ENCODE measurements at places on chromosomes 2 and 18.
A peak's percentile ranks its signal among the peaks of the same experiment; 100 is the strongest.

DNA sequence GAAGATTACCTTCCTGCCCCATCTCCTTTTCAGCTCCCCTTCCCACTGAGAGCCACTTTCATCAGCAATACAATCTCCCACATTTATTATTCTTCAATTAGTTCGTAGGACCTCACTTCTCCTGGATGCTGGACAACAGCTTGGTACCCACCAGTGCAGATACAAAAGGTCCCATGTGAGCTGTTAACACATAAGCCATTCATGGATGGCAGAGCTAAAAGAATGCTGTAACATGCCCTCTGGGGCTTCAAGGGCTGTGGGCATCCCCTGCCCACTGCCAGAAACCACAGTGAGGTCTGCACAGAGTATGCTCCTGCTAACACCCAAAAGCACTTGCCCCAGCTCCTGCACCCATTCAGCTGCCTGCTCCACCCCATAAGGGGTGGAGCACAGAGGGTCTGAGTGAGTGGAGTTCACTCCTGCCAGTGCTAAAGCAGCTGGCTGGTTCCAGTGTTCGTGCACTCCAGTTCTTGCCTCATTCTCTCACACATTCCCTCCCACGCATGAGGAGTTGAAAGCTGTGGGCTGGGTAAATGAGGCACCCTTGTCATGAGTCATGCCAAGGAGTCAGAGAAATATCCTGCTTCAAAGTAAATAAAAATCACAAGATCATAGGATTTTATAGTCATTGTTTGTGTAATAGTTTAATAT, 305.9 kb upstream of the TMEFF2 start:
- DNase-seq: peak; percentile 80

DNA sequence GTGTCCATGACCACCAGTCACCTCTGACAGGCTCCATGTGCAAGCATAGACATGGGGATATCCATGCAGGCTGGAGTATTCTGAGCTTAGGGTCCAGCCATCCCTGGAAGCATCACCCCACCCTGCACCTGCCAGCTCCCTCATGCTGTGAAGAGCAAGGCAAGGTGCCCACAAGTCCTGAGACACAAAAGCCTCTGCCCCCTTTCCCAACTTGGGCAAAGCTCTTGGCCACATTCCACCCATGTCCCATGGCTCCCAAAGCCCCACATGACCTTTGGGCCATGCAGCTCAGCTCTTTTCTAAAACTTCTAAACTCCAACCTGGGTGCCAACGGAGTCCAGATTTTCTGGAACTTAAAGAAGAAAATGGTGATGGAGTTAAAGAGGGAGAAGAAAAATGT, 99.8 kb upstream of the SH3BP4 start:
- DNase-seq: no peak

GRCh38 chr2:161165811-161166210, 5.6 kb downstream of the TANK start:
- DNase-seq: no peak

DNA sequence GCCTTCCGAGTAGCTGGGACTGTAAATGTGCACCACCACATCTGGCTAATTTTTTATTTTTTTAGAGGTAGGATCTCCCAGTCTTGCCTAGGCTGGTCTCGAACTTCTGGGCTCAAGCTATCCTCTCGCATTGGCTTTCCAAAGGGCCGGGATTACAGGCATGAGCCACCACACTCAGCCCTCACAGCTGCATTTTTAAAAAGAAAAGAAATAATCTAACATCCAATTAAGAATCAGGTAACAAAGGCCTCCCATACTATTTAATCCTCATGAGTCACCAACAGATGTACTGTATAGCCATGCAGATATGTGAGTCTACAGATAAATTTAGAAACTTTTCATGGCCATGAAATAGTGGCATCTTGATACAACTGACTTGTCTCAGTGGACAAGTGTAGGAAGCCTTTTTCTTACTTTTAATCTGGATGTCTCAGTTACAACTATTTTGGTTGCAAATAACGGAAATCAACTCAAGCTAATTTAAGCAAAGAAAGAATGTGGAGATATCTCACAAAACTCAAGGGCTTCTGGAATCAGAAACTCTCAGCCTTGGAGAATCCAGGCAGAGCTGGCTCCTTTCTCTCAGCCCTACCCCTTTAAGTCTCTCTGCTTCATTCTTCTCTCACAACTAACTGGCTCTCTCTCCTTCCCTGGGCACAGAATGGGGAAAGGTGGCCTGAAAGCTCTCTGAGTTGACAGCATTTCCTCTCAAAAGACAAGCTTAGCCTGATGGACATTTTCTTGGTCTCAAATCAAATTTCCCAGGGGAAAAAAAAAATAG, 12.8 kb upstream of the PPM1B start:
- DNase-seq: peak; percentile 22

- DNase-seq: no peak
Observed at GRCh38 chr18:72063001-72063400, 481.1 kb downstream of the CBLN2 start.
